Mesenteric fat pad (tissue), 1 donor: ENCODE measurements at places on chromosomes 13 and 19.
A peak's percentile ranks its signal among the peaks of the same experiment; 100 is the strongest.

- DNase-seq = no peak
These were observed 3.7 kb upstream of the SOX21 start for GRCh38 chr13:94716016-94716415.

- DNase-seq = no peak
These were observed 8.4 kb downstream of the FAM124A start for GRCh38 chr13:51230477-51231105.

- DNase-seq = no peak
These were observed 88.8 kb downstream of the GNG7 start for GRCh38 chr19:2613507-2614295.

GRCh38 chr19:6551607-6552450 is 21.0 kb downstream of the TNFSF9 start:
- peak; percentile 83 for DNase-seq

DNA sequence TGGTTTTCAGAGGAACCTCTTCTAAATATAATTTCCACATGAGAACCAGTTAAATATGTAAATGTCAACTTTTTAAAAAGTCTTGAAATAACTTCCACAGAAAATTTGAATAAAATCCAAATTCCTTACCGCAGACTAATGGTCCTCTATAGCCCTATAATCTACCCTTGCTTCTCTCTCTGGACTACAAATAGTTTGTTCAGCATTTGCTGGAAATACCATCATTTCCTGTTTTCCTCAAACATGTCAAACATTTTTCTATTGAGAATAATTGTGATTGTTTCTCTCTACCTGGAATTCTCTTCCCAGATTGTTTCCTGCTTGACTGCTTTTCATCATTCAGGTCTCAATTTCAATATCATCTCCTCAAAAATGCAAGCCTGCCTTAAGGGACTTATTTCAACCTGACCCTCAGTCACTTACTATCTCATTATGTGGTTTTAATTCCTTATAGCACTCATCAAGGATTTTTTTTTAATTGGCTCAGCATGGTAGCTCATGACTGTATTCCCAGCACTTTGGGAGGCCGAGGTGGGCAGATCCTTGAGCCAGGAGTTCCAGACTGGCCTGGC is 898.9 kb upstream of the MIR17HG start:
- no peak for DNase-seq

GRCh38 chr19:18046059-18046718 is 38.2 kb downstream of the ARRDC2 start:
- DNase-seq = no peak

DNA sequence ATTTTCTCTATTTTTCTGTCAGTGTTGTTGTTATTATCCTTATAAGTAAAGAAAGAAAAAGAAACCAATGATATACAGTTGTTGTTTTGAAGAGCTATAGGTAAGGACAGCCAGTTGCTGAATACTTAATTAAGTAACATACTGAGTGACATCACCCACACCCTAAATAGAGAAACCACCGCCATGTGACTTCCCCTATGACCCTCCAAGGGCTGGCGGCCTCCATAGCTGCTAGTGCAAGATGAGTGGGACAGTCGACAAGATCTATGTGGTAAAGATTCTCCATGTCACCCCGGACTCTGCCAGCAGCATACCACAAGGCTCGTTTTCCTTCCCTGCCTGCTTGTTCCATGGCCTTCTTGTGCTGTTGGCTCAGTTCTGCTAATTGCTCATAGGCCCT is 221.1 kb downstream of the DNAJC15 start:
- DNase-seq = no peak

GRCh38 chr13:61672756-61673155 is 257.1 kb upstream of the PCDH20 start:
- DNase-seq = no peak

- DNase-seq = no peak
These were observed 185.3 kb upstream of the MIR17HG start for GRCh38 chr13:91162180-91162579.

DNA sequence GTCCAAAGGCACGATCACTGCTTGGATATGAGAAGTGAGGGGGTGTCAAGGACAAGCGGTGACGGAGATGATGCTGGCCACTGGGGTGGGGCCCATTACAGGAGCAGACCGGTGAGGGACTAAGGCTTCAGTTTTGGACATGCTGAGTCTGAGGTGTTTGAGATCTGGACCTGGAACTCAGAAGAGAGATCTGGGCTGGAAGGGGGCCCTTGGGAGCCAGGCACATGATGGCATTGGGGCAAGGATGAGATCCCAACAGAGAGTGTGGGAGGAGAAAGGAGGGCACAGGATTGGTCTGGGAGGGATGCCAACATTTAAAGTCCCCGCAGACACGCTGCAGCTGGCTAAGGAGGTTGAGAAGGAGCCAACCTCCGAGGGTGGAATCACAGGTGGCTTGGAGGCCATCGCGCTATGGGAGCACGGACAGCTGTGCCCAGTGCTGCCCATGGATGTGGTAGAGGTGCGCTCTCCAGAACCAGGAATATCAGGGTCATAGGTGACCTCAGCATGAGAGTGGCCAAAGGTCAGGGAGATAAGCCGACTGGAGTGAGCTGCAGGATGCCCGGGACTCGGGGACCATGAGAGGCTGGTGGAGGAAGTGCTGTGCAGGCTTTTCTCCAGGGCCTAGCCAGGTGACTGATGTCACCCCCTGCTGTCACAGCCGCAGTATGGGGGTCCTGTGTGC is 21.8 kb downstream of the DHRS12 start:
- no peak for DNase-seq

GRCh38 chr13:62875118-62875640 is 1459.5 kb upstream of the PCDH20 start:
- DNase-seq = no peak

- no peak for DNase-seq
These were observed 51.1 kb downstream of the TNFRSF19 start for GRCh38 chr13:23621316-23621645.

DNA sequence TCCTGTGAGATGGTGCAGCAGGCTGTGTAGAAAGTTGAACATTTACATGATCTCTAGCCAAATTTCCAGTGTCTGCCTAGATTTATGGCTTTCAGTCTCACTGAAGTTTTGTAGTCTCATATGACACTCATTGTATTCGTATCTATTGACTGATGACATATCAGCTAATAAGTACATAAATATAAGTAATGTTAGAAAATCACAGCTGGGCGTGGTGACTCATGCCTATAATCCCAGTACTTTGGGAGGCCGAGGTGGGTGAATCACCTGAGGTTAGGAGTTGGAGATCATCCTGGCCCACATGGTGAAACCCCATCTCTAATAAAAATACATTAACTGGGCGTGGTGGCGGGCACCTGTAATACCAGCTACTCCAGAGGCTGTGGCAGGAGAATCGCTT is 54.7 kb upstream of the HTR2A start:
- no peak for DNase-seq

DNA sequence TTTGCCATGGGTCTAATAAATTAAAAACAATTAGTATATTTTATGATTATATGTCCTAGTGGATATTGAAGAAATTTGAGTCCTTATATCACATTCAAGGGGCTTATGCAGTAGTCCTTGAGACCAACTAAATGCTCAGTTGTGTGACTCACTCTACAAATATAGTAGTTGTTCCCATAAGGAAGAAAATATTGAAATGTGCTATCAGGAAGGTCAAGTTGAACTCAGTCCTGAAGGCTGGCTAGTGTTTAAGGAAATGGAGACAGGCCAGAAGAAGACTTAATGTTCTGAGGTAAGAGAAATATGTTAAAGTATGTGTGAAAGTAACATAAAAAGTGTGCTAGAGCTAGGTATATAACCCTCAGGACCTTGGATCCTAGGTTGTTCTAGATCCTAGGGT is 766.1 kb upstream of the GPC6 start:
- no peak for DNase-seq

DNA sequence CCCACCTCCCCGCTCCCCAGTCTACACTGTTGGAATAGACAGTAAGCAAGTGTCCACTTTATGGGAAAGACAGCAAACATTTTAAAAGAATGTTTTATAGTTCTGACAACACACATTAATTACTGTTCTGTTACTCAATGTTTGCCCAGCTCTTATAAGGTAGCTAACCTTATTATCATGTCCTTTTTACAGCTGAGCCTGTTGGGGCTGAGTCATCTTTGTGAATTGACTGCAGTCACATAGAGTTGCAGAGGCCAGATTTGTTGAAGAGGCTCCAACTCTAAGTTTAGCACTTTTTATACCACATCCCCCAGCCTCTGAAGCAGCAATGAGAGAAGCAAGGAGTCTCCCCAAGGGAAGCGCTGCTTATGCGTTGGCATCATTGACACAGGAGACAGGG is 76.2 kb downstream of the C13orf42 start:
- DNase-seq = no peak

- DNase-seq = no peak
These were observed 9.8 kb upstream of the LGALS16 start for GRCh38 chr19:39645800-39646411.

- no peak for DNase-seq
These were observed 505.5 kb downstream of the DIAPH3 start for GRCh38 chr13:59658027-59658737.

- no peak for DNase-seq
These were observed 2.4 kb upstream of the CHAMP1 start for GRCh38 chr13:114311908-114312307.

- peak; percentile 69 for DNase-seq
These were observed 15.2 kb downstream of the GAS6 start for GRCh38 chr13:113848431-113849260.

GRCh38 chr13:85603735-85604134 is 195.5 kb downstream of the SLITRK6 start:
- no peak for DNase-seq

DNA sequence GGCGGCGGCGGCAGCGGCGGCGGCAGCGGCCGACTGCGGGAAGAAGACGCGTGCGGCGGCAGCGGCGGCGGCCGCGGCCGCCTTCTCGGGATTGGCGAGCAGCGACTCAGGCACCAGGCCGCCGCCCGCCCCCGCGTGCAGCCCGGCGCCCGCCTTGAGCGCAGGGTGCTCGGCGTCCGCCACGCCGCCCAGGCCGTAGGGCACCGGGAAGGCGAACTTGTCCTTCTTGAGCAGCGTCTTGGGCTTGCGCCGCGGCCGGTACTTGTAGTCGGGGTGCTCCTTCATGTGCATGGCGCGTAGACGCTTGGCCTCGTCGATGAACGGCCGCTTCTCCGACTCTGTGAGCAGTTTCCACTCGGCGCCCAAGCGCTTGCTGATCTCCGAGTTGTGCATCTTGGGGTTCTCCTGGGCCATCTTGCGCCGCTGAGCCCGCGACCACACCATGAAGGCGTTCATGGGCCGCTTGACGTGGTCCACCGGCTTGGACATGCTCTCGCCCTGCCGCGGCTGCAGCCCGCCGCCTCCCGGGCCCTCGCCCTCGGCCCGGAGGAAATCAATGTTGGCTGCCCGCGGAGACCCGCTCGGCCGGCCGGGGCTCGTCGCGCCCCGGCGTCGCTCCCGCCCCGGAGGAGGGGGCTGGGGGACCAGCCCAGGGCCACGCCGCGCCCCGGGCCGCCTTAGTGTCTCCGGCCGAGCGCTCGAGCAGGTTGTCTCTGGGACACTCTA is 621 bp downstream of the SOX21 start:
- no peak for DNase-seq

- no peak for DNase-seq
These were observed 22.5 kb downstream of the SERP2 start for GRCh38 chr13:44395976-44396694.

GRCh38 chr19:15223649-15224361 is 8.4 kb downstream of the EPHX3 start:
- DNase-seq = no peak

DNA sequence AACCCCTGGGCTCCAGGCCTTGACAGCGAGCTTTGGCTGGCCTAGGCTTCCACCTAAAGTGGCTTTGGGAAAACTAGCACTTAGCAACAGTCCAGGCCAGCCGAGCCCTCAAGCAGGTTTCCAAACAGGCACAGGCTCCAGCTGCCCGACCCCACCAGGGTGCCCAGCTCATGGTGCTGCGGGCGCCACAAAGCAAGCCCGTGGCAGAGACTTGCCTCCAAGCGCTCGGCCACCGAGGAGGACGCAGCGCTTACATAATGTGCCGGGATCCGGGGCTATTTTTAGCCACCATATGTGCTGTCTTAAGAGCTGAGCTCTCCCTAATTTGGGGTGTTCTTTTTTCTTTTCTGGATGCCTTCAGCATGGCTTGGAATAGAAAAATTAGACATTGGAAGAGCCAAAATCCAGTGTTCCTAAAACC is 56.1 kb upstream of the F7 start:
- no peak for DNase-seq

GRCh38 chr19:3604987-3605343 is 1.7 kb downstream of the TBXA2R start:
- DNase-seq = no peak

- no peak for DNase-seq
These were observed 7.4 kb upstream of the SLITRK6 start for GRCh38 chr13:85806553-85807175.

- DNase-seq = no peak
These were observed 1920.2 kb downstream of the PCDH9 start for GRCh38 chr13:65309906-65310305.

- DNase-seq = no peak
These were observed 661.7 kb upstream of the SLITRK1 start for GRCh38 chr13:84543962-84544361.

GRCh38 chr13:35791184-35791851 is 314.8 kb upstream of the MAB21L1 start:
- DNase-seq = no peak

DNA sequence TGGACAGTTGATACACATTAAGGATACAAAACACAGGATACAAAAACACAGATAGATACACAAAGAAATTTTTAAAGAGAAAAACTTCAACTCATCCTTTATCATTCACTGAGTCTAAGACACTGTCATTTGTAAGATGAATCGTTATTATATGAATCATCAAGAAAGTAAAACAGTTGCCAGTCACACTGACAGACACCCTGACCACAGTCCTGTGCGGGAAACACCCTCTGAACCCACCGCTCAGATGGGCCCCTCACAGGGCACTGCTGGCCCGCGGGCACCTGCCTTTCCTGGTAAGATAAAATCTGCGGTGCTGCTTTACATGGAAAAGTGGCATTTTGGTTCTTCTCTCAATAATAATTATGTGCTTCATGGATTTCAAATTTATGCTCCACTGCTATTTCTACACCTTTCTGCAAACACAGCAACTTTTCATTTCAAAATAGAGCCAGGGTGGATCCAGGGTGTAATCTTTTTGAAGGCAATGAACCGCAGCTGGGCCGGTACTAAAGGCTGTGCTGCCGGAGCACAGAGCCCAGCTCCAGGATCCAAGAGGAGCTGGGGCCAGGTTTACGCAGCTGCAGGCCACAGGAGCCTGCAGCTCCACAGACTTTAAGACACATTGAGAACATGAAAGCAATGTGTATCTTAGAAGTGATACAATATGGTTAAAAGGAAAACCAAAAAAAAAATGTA is 76.8 kb downstream of the TUBGCP3 start:
- DNase-seq = no peak

- no peak for DNase-seq
These were observed 18.3 kb upstream of the SLC1A5 start for GRCh38 chr19:46806656-46807055.

DNA sequence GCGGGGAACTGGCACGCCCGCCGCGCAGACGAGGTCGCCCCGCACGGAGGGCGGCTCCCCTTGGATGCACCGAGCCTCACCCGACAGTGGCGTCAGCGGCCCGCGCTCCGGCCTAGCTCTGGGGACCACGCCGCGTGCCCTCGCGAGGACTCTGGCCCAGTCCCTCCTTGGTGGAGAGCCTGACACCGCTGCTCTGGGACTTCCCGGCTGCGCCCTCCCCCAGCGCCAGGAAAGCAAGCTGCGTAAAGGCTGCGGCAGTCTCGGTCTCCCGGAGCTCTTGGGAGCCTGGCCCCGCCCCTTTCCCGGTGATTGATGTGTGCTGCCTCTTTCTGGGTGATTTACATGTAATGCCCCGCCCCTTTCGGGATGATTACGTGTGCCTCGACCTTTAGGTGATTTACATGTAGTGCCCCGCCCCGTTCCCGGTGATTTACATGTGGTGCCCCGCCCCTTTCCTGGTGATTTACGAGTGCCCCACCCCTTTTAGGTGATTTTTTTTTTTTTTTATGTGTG is at the start of gene LENG9:
Gene LENG9, minus strand, starts transcription at position 248 of the 513 bp plus-strand sequence. CDS start 252 bp downstream, outside the sequence.
- peak; percentile 98 for DNase-seq
